RWPE2 (cell line): ENCODE measurements at places on chromosomes 12 and 14.

GRCh38 chr14:74240794-74241651 lies 1.8 kb downstream of the VSX2 start:
- no peak overlapping the region for H3K27ac ChIP-seq
- H3K4me1 ChIP-seq: no peaks in the 10 kb centered on the region
- H3K4me3 ChIP-seq: no peak overlapping the region
- DNase-seq: peak; percentile 76
- peaks cover 84% of the 10 kb centered on the region for H3K27me3 ChIP-seq
- H3K36me3 ChIP-seq: no peaks in the 10 kb centered on the region

- DNase-seq: no peak
- H3K4me1 ChIP-seq: no peaks in the 10 kb centered on the region
- H3K36me3 ChIP-seq: no peaks in the 10 kb centered on the region
- no peak overlapping the region for H3K27ac ChIP-seq
Observed at GRCh38 chr12:23029185-23029584, 404.2 kb downstream of the ETNK1 start.

DNA sequence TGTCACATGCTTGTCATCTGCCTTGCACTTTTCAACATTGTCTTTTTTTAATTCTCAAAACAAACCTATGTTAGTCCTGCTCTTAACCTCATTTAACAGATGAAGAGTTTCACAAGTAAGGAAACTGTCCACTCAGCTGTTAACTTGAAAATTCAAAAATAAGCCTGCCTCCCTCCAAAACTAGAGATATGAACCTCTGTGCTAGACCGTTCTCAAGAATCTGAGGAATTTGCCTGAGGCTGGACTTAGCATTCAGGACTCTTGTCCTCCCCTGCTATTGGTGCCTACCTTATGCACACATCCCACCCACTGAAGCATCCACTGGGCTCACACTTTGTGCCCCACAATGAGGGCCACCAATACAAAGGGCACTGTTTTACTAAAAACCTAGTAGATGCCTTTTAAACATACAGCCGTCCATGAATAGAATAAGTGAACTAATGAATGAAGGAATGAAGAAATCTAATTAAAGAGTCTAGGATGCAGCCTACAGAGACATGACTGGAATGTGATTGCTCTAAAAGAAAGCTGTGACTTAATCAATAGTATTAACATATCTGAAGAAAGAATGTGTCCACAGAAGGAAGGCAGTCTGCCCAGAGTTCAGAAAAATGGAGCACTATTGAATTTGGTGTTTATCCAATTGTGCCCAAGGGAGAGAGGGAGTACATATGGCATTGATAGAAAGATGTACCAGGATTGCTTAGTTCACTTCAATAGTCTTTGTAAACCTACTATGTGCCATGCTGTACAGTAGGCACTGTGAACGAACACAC lies 238.5 kb downstream of the SPTSSA start:
- H3K4me3 ChIP-seq: no peak overlapping the region
- H3K27ac ChIP-seq: no peak overlapping the region
- H3K36me3 ChIP-seq: no peaks in the 10 kb centered on the region

GRCh38 chr12:91001306-91001705 lies 3.5 kb downstream of the EPYC start:
- H3K27me3 ChIP-seq: peaks cover 6% of the 10 kb centered on the region
- no peak for DNase-seq
- H3K4me3 ChIP-seq: no peak overlapping the region
- no peaks in the 10 kb centered on the region for H3K36me3 ChIP-seq
- H3K27ac ChIP-seq: no peak overlapping the region

GRCh38 chr14:104147346-104148125 lies 9.1 kb downstream of the KIF26A start:
- peak; percentile 73 for DNase-seq
- no peaks in the 10 kb centered on the region for H3K36me3 ChIP-seq
- H3K4me1 ChIP-seq: no peaks in the 10 kb centered on the region
- no peak overlapping the region for H3K4me3 ChIP-seq
- no peak overlapping the region for H3K27ac ChIP-seq
- H3K27me3 ChIP-seq: peaks cover 18% of the 10 kb centered on the region

DNA sequence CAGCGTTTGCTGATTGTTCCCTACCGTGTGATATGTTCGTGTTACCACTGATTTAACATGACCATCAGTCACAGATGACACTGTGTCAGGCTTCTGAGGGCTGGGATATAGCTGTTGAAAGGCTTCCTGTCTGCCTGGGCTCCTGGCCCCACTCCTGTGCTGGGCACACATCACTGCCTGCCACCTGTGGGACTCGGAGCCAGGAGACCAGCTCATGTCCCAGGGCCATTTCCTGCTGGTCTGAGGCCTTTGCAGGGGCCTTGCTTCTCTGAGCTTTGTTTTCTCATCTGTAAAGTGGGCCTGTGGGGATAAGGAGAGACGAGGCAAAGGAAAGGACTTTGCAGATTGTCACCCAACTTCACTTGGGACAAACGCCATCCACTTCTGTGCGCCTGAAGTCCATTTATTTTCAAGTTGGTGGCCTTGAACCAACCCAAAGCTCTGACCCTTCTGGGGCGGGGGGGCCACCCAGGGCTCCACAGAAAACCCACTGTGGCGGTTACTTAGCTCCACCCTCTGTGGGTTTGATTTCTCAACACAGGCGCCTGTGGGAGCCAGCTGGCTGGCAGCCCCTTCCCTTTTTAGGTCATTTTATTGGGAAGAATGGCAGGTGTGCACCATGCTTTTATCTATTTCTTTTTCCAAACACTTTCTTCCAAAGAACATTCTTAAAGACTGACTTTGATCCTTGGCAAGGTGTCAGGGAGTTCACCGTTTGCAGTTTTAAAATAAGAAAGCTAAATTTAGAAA lies 54.1 kb downstream of the BEGAIN start:
- H3K4me3 ChIP-seq: no peak overlapping the region
- H3K36me3 ChIP-seq: no peaks in the 10 kb centered on the region
- no peaks in the 10 kb centered on the region for H3K27me3 ChIP-seq
- H3K4me1 ChIP-seq: peaks cover 10% of the 10 kb centered on the region
- no peak overlapping the region for H3K27ac ChIP-seq

- H3K4me1 ChIP-seq: no peaks in the 10 kb centered on the region
- H3K27ac ChIP-seq: no peak overlapping the region
- no peaks in the 10 kb centered on the region for H3K36me3 ChIP-seq
- H3K27me3 ChIP-seq: no peaks in the 10 kb centered on the region
- no peak overlapping the region for H3K4me3 ChIP-seq
Observed at GRCh38 chr12:68945255-68945654, 12.3 kb upstream of the CPM start.

DNA sequence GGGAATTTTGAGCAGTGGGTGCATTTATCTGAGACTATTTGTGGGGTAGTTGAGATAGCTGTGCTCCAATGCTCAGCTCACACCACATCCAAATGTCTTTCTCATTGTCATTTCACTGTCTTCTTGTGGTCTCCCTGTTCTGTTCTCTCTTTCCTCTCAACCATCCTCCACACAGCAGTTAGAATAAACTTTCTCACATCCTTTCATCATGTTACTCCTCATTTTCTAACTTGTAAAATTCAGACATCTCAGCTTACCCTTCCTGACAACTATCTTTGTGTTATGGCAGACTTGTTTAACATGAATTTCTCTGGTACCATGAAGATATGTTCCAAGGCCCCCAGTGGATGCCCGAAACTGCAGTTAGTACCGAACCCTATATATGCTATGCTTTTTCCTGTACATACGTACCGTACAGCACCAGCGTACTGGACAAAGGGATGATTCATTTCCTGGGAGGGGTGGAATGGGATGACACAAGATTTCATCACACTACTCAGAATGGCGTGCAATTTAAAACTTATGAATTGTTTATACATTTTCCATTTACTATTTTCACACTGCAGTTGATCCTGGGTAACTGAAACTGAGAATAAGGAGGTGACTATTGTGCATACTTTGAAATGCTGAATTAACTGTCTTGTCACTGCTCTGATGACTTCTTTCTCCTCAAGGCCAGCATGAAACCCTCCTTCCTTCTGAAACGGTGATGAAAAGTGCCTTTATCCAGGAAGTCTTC lies 177.1 kb upstream of the SLC38A2 start:
- no peak for DNase-seq
- H3K4me1 ChIP-seq: peaks cover 83% of the 10 kb centered on the region
- peak overlapping the region; percentile 98 for H3K27ac ChIP-seq
- no peak overlapping the region for H3K4me3 ChIP-seq
- no peaks in the 10 kb centered on the region for H3K36me3 ChIP-seq

- H3K36me3 ChIP-seq: peaks cover 9% of the 10 kb centered on the region
- no peak overlapping the region for H3K4me3 ChIP-seq
- H3K27me3 ChIP-seq: no peaks in the 10 kb centered on the region
Observed at GRCh38 chr14:102231476-102232347, 73.3 kb downstream of the MOK start.

- no peaks in the 10 kb centered on the region for H3K4me1 ChIP-seq
- peaks cover 11% of the 10 kb centered on the region for H3K27me3 ChIP-seq
Observed at GRCh38 chr14:98748966-98749365, 523.0 kb downstream of the BCL11B start.

DNA sequence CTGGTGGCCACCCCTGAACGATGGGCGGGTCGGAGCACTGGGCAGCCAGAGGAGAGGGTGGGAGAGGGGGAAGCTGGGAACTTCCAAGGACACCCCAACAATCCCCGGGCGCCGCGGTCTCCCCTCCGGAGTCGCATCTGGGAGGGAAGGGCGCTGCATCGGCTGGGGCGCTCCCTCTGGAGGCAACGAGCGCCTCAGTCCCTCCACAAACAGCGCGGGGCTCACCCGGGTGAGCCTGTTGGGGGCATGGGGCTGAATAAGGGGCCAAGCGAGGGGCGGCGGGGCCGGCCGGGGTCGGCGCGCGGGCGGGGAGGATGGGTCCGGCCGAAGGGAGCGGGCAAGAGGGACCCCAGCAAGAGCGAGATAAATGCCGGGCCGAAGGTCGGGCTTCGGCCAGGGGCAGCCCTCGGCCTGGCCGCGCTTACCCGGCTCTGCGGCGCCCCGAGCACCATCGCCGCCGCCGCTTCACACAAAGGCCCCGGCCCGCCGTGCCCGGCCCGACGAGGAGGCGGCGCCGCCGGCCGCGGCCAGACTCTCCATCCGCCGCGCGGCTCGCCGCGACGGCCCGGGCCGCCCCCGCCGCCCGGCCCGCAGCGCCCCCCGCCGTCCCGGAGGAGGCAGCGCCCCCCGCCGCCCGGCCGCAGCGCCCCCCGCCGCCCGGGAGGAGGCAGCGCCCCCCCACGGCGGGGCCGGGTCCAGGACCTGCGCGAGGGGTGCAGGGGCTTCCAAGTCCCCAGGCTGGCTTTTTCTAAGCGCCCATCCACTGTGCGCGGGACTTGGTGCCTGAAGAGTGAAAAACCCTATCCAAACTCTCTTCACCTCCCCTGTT lies at the start of gene ZBTB39:
TSS of gene ZBTB39 (minus strand) at position 567 of the 829 bp plus-strand sequence. CDS start 1,629 bp downstream, outside the sequence.
- peaks cover 31% of the 10 kb centered on the region for H3K36me3 ChIP-seq
- peak within 1 kb of the TSS; percentile 14 for H3K27ac ChIP-seq
- DNase-seq: no peak
- peak within 1 kb of the TSS; percentile 93 for H3K4me3 ChIP-seq
